Stimulated activated CD4-positive, alpha-beta T cell treated with anti-CD3 and anti-CD28 coated beads, TNF-alpha, amount 100 ng/mL, for 1 hour (primary cell): ENCODE measurements at places on chromosomes 2 and 18.

DNA sequence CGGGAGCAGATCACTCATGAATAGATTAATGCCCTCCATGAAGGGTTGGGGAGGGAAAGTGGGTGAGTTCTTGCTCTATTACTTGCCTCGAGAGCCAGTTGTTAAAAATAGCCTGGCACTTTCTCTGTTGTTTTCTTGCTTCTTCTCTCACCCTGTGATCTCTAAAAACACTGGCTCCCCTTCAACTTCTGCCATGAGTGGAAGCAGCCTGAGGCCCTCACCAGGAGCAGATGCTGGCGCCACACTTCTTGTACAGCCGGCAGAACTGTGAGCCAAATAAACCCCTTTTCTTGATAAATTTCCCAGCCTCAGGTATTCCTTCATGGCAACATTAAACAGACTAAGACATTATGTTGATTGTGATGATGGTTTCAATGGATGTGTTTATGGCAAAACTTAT is 307.0 kb downstream of the PIEZO2 start:
- no peak for DNase-seq

DNA sequence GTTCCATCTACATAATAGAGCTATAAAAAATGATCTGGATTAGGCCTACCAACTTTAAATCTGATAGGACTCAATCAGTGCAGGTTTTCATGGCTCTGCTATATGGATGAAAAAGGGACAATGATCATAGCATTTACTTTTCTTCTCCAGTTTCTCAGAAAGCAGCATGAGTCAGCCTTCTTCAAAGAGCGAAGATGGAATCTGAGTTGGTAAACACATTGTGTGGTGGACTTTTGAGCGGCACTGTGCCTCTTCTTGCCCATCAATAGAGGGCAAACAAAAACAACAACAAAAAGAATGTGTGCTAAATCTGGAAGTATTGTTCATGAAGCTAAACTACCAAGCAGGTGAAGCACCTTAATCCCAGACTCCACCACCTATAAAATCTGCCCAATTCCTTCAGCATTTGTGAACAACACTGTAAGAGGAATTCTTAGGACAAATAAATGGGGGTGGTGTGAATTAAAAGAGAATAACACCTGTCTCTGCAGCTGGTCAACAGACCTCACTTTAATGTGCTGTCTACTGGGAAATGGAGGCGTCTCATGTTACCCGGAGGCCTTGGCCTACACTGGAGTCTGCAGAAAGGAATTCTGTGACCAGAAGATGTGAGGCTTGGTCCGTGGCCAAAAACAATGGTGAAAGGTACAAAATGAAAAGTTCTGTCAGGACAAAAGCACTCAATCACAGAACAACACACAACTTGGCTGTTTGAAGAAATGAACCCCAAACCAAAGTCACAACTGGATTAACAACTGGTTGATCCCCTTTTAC is 609.0 kb downstream of the IRS1 start:
- no peak for DNase-seq

- no peak for DNase-seq
These were observed 304.1 kb downstream of the TNS1 start for GRCh38 chr2:217698691-217699090.

DNA sequence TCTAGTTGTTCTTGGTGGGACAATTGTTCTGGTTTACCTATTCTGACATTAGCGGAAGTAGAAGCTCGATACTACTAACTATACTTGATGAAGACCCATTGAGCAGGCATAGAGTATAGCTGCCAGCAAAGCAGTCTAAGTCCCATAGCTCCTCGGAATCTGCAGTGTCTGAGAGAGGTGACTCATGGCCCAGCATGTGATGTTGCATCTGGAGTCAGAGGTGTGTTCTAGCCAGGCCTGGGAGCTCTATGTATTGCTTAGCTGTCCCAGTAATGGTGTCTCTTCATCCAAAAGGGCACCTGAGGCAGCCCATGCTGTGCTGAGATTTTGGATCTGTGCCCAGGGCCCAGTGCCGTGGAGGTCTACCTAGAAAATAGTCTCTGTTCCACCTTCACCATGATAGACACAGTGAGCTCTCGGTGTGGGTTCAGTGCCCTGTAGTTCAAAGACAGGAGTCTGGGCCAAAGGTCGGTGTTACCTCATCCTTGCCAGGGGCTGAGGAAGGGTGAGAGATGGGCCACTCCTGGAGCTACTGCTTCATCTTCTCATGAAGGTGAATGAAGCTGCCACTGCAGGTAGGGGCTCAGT is 47.3 kb downstream of the MEX3C start:
- DNase-seq, result no peak

GRCh38 chr2:229409751-229410181 is 138.7 kb upstream of the PID1 start:
- DNase-seq, result no peak

GRCh38 chr18:9069601-9070000 is 32.9 kb upstream of the NDUFV2 start:
- DNase-seq, result no peak

- no peak for DNase-seq
These were observed 56.0 kb downstream of the PIK3C3 start for GRCh38 chr18:42011053-42011452.

DNA sequence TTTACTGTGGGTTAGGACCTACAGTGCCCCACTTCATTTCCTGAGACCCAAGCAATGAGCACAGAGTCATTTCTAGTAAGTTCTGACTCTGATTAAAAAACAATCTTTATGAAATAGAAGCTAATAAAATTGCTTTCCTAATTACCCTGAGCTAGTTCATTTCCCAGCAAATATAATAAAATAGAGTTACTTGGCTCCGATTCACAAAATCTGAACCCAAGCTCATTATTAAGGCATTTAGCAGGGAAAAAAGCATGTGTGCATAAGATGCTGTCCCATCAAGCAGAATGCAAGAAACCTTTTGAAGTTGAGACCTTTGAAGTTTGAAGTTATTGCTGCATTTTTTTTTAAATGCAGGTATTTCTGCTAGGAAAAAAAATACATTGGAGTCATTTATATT is 629.1 kb downstream of the BCL11A start:
- no peak for DNase-seq

DNA sequence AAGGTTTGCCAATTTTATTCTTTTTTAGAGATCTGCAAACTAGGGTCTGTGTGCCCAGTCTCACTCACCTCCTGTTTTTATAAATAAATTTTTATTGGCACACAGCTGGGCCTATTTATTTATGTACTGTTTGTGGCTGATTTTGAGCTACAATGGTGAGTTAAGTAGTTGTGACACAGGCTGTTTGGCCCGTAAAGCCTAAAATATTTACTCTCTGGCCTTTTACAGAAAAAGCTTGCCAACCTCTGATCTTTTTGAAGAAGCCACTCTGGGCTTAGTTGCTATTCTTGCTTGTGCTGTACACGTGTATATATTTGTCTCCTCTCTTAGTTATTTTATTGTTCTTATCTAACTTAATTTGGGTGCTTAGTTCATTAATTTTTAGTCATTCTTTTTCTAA is 14.5 kb downstream of the NAB1 start:
- DNase-seq, result no peak

DNA sequence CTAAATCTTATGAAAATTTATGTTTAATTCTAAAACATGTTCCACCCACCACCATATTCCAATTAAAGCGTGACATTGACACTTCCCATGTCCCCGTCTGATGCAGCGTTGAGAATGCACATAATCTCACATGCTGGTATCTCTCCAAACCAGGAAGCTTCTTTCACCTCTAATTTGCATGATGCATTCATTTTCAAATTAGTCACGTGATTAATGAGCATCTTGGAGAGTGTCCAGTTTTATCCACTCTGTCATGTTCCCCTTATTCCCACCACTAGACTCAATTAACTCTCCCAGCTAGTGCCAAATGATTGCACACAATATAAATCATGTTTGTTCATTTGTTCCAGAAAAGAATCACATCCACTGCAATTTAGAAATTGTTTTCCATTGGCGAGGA is 105.8 kb downstream of the RIT2 start:
- DNase-seq, result no peak

GRCh38 chr2:106339132-106339531 is 129.1 kb downstream of the RGPD3 start:
- no peak for DNase-seq

DNA sequence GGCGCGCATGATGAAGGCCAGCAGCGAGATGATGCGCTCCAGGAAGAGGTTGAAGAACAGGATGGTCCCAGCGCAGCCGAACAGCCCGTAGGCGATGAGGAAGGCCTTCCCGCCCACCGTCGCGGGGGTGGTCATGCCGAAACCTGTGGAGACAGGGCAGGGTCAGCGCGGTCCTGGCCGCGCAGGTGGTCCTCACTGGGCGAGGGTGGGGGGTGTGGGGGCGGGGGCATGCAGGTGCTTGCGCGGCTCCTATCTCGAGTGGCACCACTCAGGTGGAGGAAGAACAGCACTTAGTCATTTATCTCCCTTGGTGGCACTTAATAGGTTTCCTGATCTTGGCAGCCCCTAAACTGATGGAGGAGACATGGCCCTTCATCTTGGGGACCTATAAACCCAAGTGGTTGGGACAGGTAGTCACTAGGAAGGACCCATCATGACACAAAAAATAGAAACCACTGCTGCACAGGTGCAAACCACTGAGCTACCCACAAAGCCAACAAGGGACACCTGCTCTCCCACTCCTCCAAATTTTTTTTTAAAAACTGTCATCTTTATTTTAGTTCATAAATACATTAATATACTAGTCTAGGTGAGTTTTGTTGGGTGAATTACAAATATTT is 118.8 kb downstream of the MSH2 start:
- no peak for DNase-seq

GRCh38 chr2:86062043-86062442 is 43.6 kb downstream of the POLR1A start:
- no peak for DNase-seq

DNA sequence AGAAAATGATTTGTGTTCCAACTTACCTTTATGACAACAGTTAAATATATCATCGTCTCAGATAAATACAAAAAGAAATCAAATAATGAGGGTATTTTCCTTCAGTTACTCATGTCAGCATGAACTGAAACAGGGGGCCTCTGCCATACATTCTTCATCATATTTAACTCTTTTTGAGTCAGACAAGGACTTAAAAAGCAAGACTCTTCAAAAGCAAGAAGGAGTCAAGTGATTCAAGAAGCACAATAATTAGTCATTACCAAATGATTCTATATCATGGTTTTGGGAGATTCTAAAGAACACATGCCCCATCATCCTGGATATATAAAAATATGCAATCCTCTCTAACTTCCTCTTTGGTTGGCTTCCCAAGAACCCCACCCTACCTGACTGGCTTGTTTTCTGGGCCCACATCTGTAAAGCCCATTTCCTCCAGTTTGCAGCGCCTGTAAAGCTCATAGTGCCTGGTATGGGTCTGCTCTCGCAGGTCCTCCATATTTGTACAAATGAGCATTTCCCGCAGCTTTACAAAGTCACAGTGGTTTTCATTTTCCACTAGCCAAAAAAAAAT is 49.7 kb downstream of the SEPTIN10 start:
- DNase-seq, result no peak

GRCh38 chr2:195633974-195634373 is 23.1 kb upstream of the SLC39A10 start:
- DNase-seq, result no peak

DNA sequence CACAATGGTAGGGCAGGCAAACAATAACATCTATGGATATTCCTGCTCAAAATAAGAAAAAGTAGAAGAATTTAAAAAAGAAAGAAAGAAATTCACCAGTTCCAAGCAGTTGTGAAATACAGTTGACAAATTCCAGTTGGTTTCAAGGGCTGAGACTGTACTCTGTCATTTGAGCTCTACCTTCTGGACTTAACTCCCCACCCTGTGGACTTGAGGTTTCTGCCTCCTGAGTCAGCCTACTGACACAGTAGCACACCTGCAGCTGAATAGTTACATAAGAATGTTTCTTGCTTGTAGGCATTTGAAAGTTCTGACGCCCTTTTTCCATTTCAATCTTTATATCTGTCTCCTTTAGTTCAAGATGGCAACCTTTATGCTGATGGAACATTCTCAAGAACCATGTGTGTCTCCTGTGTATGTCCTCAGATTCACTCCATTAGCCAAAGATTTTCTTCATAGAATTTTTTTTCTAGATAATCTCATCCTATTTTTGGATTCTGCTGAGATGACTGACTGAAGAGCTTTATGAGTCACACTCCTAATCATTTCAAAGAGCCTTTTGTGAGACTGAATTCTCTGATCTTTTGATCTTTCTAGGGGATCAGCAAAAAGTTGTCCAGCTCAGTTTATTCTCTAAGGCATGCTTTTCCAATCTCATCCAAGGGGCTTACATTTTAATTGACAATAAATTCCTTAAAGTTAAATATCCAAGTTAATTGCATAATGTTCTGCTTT is 19.1 kb downstream of the NETO1 start:
- no peak for DNase-seq

DNA sequence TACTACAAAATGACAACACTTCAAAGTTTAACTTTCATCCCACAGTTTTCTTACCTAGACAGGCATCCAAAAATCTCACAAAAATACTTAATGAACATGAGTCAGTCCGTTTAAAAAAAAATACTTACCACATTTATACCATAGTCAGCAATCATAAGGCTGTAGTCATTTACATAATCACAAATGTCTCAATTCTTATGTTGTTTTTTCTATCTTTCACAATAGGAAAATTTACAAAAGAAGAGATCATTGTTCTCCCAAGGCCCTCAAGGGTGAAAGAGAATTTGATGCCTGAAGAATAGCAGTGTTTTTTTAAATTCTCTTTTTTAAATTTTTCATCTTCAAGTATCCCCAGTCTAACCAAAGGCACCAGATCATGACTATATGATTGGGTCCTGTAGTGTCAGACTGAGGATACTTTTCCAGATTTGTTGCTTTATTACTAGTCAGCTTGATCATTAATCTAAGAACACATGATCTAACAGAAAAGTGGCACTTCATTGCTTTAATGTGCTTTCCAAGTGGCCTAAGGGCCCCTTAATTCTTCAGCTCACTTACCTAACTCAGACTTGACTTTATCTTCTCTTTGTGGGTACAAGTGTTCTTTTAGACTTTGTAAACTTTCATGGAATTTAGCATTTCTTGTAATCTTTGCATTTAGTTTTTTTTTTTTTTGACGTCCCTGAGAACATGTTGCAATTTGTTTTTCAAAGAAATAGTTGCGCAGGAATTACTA is 4.7 kb downstream of the SCYGR5 start:
- no peak for DNase-seq

DNA sequence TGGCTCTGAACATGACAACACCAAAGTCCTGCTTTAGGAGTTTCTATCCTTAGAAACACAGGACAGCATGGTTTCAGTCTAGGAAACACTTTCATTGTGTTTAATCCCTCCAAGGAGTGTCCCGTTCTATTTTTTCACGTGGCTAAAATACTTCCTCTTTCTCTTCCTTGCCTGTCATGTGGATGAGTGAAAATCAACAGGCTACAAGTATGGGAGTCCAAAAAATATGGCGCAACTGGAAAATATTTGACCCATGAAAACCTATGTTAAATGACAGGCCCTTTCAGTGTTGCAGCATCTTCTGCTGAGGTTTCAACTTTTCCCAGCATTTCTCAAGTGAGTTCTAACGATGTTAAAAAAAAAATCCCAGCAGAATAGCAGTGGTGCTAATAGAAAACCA is 146.3 kb downstream of the LAMA3 start:
- no peak for DNase-seq
